ENCODE measurements at places on chromosomes 2 and 18.
A peak's percentile ranks its signal among the peaks of the same experiment; 100 is the strongest.

DNA sequence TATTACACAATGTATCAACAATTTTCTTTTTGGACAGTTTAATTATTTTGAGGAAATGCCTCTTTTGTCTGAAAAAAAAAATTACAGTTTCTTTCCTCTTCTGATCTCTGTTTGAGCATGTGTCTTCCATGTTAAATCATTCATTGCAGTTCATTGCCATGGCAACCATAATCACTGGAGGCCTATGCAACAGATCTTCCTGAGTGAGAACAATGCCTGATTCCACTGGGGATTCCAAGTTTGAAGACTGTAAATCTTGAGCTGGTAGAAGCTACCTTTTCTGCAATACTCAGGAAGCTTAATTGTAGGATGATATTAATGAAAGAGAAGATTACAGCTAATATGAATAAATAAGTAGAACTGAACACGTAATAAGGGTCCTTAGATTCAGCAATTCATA is 721.4 kb upstream of the CNTNAP5 start:
- DNase-seq: no peak

DNA sequence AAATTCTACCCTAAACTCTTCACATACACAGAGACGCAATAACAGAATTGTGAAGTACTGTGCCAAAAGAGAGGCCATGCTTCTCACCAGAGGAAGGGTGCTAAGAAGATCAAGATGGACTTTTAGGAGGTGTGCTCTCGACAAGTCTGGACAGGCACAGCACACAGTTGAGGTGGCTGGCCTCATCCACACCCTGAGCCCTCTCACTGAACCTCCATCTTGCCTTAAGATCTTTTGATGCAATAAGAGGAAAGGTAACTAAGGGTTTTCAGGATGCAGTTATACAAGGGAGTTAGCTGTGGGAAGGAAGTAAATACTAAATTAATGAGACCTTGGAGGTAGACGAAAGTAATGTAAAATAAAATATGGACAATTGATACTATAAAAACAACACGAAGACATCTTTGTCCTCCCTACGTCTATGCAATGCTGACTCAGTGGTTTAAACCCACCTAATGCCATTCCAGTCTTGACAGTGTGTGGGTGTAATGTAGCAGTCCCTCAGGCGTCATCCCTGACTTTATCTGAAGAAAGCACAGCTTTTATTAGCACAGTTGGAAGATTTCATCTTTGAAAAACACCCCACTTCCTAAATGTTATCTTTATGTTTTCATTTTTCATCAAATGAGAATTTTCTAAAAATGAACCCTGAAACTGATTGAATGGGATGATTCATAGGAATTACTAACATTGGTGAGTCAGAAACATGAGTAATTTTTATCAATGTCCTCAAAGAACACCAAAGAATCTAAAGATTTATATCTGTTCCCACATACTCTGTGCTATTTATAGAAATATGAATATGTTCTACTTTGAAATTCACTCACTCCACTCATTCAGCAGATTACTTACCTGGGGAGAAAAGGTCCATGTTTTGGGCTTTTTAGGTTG is 34.0 kb upstream of the MALL start:
- peak; percentile 66 for DNase-seq

GRCh38 chr2:172856606-172857005 is 121.0 kb downstream of the RAPGEF4 start:
- DNase-seq: no peak

DNA sequence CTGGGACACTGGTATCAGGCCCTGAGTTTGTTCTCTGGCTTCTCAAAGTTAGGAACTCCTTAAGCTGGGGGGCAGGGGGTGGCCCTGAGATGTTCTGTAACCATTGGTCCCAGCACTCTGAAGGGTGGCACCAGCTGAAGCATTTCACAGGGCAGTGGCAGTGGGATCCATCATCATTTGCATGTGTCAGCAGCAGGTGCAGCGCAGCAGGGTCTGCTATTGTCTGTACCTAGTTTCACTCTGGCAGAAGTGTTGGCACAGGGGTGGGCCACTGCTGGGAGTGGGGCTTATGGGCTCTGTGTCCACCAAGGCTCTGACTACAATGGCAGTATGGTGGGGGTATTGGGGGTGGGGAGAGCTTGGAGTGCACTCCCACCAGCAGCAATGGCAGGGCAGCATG is 460.4 kb upstream of the ZNF804A start:
- DNase-seq: no peak

GRCh38 chr2:80374105-80374504 is 69.6 kb upstream of the LRRTM1 start:
- DNase-seq: no peak

DNA sequence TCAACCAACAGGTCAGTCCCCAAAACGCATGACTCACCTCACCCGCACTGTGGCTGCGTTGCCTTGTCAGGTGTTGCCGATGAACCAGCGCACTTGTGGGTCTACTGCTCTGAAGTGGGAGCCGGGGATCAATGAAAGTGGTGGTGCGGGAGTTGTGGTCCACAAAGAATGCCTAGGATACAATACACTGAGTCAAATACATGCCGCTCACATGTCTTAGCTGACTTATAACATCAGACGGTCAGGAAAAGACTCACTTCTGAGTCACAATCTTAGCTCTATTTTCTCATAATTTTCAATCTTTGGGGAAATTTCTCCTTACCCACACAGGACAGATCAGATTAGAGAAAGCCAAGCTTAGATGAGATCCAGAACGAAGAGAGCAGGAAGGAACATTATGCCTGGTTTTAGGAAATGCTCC is 107.1 kb upstream of the STK17B start:
- no peak for DNase-seq

GRCh38 chr2:178679891-178680290 is 127.3 kb downstream of the TTN start:
- DNase-seq: no peak

DNA sequence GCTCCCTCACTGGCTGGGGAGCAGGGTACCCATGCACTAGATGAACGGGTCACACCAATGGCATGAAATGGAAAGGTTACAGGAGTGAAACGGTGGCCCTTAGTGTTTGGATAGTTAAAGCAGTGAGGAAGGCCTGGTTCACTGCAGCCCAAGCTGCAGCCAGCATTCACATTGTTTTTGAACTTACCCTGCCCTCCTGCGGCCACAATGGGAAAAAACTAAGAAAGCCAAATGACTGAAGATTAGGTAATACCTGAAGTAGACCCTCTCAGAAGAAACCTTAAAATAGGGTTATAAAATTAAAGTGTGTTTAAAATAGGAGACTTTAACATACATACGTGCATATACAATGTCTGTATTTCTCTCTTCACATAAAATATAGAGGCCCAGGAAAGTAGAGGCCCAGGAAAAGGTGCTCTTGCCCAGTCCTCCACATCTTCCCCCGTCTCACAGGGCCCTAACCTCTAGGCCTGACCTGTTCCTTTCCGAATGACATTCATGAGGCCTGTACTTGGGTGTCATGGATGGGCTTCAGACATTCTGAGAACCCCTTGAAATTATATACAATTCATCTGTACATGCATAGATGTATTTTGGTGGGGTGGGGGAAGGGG is 33.3 kb downstream of the DOK1 start:
- peak; percentile 67 for DNase-seq

GRCh38 chr2:43255296-43255910 is 29.0 kb upstream of the ZFP36L2 start:
- no peak for DNase-seq

DNA sequence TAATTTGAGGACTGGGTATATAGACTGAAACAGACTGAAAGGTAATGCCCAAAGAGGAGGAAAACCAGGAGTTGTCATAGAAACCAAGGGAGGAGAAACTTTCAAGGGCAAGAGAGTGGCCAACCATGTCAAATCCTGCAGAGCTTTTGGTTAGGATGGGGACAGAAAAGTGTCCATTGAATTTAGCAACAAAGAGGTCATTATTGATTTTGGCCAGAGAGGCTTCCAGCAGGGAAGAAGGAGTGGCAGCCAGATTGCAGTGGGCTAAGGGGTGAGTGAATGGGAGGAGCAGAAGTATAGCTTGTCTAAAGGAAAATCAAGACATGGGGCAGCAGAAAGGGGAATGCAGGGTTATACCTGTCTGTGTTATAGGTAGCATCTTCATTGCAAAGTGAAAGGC is 194.0 kb downstream of the CAMKMT start:
- no peak for DNase-seq

- no peak for DNase-seq
Observed at GRCh38 chr2:240503848-240504247, 53.9 kb downstream of the ANKMY1 start.

- no peak for DNase-seq
Observed at GRCh38 chr2:10773821-10774341, 38.7 kb downstream of the PDIA6 start.

DNA sequence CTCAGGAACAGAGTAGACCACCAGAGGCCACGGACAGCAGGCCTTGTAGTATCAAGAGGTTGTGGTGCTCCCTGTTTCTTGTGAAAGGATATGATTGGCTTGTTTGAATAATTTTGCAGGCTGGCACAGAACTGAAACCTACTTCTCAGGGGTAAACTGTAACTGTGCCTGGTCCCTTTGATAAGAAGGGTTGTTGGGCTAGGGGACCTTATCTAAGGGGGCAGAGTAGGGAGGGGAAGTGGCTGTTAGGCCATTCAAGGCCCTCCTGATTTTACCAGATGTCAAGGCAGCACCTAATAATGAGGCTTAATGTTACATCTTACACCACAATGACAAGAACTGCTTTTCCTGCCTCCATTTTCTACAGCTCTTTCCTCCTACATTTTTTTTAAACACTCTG is 45.6 kb downstream of the GPR39 start:
- DNase-seq: no peak

- no peak for DNase-seq
Observed at GRCh38 chr2:207077266-207077665, 88.5 kb downstream of the KLF7 start.

DNA sequence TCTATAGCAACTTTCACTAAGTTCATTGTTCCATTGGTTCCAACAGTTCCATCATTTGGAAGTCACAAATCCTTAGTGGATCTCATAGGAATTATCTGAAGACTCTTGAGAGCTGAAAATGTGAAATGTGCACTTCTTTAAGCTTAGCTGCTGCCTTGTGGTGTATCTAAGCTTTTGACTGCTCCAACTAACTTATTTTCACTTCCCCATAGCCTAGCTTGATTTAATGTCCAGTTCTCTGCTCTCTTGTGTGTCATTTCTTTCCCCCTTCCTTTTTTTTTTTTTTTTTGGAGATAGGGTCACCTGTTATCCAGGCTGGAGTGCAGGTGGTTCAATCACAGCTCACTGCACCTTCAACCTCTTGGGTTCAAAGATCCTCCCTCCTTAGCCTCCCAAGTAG is 34.9 kb upstream of the CD302 start:
- DNase-seq: no peak

- no peak for DNase-seq
Observed at GRCh38 chr18:49486606-49486952, 455 bp downstream of the C18orf32 start.

- peak; percentile 47 for DNase-seq
Observed at GRCh38 chr2:168490015-168490874, 34.2 kb downstream of the CERS6 start.

GRCh38 chr2:59391896-59392295 is 1150.8 kb upstream of the FANCL start:
- DNase-seq: no peak

DNA sequence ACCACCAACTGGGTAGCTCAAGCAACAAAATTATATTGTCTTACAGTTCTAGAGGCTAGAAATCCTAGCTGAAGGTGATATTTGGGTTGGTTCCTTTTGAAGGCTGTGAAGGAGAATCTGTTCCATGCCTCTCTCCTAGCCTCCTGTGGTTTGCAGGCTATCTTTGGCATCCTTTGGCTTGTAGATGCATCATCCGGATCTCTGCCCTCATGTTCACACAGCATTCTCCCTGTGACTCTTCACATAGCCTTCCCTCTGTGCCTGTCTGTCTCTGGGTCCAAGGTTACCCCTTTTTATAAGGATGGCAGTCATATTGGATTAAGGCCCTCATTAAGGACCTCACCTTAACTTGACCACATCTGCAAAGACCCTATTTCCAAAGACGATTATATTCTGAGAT is 78.6 kb upstream of the MAP3K20 start:
- DNase-seq: no peak

DNA sequence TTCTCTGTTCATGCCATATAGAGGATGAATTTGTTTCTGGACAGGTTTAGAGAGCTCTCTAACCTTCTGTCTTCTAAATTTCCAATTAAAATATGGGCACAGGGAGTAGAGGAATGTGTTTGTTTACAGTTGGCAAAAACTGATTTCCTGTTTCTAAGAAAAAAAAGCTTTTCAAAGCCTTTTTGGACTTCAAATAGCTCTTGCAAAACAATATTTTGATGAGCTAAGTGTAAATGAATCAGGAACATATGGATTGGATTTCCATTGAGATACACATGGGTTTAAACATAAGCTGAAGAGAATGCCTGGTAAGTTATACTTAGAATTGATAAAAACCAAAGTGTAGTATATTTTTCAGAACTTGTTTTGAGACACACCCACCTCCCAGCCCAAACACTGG is 677.5 kb downstream of the NYAP2 start:
- peak; percentile 21 for DNase-seq

DNA sequence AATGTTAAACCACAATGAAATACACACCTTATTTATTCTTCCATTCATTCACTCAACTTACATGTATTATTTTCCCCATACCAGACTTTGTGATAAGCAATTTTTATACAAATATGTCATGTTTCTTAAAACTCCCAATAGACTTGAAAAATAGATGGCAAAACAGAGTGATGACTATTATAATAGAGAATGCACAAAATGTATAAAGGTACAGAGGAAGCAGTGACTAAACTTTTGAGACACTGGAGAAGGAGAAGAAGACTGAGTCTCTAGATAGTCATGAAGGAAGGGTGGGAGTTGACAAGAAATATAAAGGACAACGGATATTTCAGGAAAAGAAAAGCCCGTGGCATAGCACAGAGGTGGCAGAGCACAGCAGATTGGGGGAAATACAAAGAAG is 198.1 kb upstream of the SLC39A10 start:
- no peak for DNase-seq

DNA sequence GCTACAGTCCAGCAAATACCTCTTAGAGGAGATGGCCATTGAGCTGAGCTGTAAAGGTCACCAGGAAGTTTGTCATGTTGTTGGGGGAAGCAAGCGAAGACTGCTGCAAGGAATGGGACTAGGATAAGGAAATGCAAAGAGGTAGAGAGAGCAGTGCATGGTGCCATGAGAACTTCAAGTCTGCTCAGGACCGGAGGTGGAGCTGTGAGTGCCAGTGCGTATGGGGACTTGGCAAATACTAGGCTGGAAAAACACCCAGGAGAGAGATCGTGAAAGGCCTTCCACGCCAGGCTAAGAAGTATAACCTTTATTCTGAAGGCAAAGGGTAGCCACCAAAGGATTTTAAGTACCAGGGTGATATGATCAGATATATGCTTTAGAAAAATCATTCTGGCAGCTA is 71.3 kb downstream of the MEIS1 start:
- DNase-seq: no peak

DNA sequence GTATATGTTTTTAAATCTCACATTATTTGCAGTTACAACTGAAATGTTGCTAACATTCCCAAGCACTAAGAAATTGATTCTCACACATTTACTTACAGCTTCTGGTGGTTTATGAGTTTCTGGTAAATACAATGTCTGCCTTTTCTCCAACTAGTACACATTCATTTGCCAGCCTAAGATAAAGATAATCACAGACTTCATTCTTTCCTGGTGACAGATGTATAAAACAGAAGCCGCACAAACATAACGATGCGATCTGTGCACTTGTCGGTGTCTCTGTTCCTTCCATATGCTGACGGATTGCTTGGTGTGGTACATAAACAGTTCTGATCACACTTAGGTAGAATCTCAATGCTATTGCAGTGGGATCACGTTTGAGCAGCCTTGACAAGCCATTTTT is 100.4 kb upstream of the DDX18 start:
- no peak for DNase-seq

- no peak for DNase-seq
Observed at GRCh38 chr2:62147610-62148301, 48.2 kb upstream of the B3GNT2 start.

Measured in muscle of back (tissue), 13 donors.